SK-N-SH treated with all-trans-retinoic acid at 6 μM for 48 hours (cell line): ENCODE measurements at places on chromosomes 4 and X.

GRCh38 chr4:34733185-34733941 is 1511.0 kb downstream of the ARAP2 start:
- ATAC-seq: no peak

GRCh38 chr4:102477657-102478056 is 23.5 kb upstream of the NFKB1 start:
- ATAC-seq: no peak

GRCh38 chr4:39626261-39626660 is 12.4 kb downstream of the SMIM14 start:
- no peak for ATAC-seq

DNA sequence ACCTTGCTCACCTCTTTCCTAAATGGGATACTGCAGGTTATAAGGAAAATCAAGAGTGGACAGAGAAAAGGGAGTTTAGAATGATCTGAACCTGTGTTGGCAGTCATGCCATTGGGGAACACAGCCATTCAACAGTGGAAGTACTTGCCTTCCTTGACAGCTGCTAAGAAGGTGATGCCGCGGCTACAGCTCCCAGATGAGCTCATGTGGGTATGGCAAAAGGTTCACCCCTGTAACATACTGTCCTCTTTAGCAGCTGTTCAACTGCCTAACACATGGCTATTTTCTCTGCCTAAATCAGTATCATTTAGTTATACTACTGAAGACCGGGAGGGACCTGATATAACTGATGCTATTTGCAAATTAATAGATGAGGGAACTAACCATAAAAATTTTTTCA is 76.8 kb downstream of the DCHS2 start:
- ATAC-seq: no peak

GRCh38 chr4:115249808-115250207 is 136.4 kb upstream of the NDST4 start:
- ATAC-seq: no peak

GRCh38 chrX:110280954-110281353 is 36.9 kb downstream of the AMMECR1 start:
- peak; percentile 64 for ATAC-seq

DNA sequence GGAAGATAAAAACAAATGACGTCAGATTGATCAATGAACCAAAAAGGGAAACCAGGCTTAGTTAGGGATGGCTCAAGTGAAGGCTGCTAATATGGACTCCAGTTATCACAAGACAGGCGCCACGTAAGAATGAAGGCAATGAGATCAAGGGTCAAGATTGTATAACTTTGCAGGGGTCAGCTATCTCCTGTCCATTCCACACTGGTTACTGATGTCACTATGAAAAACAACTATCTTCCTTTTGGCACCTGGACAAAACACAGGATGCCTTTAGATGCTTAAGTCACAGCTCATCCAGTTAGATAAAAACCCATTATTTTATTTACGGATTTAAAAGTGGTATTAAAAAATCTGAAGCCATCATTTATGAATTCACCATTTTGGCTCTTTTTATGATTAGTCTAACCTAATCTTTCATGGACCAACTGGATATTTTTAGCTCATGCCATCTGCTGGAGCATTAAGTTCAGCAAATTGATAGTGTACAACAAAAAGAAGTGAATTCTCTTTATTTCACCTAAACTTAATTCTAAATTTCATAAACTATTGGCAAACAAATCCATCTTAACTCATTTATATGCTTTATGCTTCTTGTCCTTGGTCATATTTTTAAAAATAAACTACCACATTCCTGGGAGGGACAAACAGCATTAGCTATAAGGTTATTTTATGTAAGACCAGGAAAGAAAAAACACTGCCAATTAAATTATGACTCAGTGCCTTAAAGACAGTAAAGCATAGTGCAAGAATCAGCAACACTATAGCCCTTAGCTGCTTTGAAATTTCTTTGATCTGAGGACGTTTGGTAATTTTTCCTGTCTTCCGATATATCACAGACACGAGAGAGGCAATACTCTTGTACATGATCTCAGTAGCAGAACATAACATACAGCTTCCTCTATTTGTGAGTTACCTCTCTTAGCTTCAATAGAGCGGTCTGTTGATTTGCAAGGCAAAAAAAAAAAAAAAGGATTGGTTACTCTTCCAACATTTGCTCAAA is 27.0 kb downstream of the DHX15 start:
- ATAC-seq: peak; percentile 45

- no peak for ATAC-seq
These were observed 6.6 kb downstream of the SCML1 start for GRCh38 chrX:17743913-17744312.

DNA sequence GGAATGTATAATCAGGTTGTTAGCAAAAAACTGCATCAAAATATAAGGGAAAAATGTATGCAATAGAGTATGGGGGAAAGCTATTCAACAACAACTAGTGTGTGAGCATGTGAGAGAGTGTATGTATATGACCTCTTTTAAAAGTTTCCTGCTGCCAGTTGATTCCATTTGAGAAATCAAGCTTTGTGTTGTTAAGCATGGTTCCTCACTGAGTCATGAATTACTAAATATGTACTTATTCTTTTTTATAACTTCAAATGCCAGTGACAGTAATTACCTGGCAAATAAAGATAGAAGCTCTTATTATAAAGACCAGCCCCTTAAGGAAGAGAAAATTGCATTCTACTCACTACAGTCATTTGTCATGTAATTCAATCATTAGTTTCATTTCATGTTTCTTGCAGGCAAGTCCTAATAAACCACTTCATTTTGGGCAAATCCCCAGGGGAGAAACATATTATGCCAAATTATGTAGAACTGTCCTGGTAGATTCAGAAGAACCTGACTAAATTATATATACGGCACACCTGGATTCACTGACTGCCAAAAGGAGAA is 19.2 kb downstream of the RASGEF1B start:
- ATAC-seq: no peak

- ATAC-seq: peak; percentile 79
These were observed 69.4 kb downstream of the HMGB2 start for GRCh38 chr4:173264684-173265185.
